Stimulated activated CD8-positive, alpha-beta memory T cell treated with anti-CD3 and anti-CD28 coated beads, Interleukin-2, amount 100 ng/mL, for 48 hours (primary cell): ENCODE measurements at places on chromosomes 5 and 9.

GRCh38 chr5:150111122-150111521 is 24.8 kb upstream of the CSF1R start:
- DNase-seq: no peak

DNA sequence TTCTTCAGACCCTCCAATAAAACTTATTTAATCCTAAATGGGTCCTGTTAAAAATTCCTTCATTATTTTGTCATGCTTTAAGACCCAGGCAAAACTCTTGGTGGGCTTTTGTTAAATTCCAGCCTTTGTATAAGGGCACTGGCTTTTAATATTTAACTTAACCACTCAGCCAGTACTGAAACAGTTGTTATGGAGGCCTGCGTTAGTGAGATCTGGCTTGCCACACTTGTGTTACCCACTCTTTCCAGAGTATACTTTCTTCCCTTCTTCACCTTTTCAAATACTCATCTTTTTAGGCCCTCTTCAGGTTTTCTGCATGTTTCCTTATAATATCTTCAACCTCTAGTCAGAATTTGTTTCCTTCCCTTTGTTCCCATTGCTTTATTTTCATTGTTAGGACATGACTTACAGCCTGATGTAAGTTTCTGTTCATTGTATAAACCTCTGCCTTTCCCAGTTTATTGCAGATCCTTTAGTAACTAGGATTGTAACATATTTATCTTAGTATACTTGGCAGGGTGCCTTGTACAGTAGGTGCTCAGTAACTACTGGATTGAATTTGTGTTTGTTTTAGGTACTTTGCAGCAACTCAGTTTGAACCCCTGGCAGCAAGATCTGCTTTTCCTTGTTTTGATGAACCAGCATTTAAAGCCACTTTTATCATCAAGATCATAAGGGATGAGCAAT is 48.8 kb downstream of the LNPEP start:
- DNase-seq: no peak

- no peak for DNase-seq
These were observed 161.5 kb upstream of the PHYKPL start for GRCh38 chr5:178394074-178394473.

DNA sequence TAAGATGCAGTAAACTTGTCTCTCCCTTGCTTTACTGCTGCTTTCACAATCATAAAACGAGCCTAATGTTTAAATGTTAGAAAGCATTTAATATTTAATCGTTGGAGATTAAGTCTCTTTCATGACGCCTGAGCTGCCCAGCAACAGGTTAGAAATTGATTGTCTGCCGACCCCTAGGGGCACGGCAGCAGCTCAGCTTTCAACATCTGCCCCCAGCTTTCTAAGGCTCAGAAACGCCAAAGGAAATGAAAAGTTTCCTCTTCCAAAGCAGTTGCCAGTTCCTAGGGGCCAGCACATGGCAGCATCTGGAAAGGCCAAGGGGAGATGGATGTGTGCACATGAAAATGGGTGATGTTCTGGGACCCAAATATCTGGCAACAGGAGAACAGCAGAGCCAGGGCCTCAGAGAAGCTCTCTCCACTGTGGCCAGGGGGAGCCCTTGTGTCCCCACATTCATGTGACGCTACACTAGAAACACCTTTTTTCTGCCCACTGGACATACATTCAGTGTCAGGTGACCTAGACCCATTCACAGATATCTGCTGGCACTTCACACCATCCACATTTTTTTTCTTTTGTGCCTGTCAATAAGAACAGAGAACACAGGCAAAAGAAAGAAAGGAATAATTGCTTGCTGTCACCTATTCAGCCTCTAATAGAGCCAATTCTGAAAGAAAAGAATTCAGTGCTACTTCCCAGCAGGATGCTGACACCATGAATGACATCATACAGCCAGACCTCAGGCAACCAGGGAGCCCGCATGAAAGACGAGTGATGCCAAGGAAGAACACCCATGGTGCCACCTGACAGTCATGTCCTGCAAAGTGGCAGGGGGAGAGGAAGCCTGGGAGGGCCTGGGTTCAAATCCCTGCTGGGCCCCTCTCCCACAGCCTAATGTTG is 205.0 kb upstream of the TAS2R1 start:
- DNase-seq: no peak

DNA sequence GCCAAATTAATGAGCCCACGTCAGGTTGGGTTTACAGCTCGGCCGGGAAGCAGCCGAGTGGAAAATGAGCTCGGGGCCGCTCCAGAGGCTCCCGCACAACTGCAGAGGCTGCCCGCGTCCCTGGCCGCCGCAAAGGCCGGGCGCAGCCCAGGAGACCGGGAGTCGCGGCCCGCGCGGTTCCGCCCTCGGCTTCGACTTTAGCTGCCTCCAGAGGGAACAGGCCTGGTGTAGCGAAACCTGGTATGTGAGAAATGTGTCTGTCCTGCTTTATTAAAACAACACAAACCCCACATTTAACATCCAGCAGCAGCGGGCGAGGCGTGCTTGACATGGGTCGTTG is 66.2 kb downstream of the FOXD1 start:
- no peak for DNase-seq

DNA sequence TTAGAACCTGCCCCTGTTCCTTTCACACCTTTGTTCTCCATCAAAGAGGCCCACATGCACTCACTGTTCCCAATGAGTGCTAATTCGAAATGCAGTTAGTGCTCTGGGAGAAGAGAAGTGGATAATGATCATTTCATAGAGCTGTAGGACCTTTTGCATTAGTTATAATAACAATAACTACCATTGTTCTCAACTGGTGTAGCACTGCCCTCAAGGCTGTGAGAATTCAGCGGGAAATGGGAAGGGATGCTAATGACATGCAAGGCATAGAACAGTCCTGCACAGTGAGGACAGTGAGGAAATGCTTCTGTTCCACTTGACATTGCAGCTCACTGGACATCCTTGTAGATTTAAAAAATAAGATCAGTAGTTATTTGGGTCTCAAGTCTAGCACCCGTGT is 187.4 kb downstream of the FBXL7 start:
- DNase-seq: no peak

GRCh38 chr9:215631-216155 is 1.0 kb downstream of the DOCK8 start:
- no peak for DNase-seq

DNA sequence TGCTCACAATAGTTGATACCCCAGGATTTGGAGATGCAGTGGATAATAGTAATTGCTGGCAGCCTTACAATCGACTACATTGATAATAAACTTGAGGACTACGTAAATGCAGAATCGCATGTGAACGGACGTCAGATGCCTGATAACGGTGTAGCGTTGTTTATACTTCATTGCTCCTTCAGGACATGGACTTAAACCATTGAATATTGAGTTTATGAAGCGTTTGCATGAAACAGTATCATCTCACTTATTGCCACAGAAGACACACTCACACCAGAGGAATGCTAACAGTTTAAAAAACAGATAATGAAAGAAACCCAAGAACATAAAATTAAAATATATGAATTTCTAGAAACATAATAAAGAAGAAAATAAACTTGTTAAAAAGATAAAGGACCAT is 101.6 kb downstream of the GABBR2 start:
- DNase-seq: no peak

- no peak for DNase-seq
These were observed 18.1 kb downstream of the ZBTB5 start for GRCh38 chr9:37447111-37447510.

- DNase-seq: no peak
These were observed 205.1 kb downstream of the ADAMTSL1 start for GRCh38 chr9:18678821-18679590.

DNA sequence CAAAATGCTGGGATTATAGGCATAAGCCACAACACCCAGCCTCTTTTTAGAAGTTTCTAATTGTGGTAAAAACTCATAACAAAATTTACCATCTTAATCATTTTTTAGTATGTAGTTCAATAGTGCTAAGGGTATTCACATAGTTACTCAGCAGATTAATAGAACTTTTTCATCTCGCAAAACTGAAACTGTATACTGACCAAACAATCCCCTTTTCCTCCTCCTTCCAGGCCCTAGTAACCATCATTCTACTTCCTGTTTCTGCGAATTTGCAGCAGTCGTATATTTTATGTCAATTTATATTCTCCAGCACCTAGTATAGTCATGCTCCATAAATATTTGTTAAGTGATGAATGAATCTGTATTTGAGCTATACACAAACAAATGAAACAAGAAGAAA is 86.3 kb upstream of the ERBIN start:
- no peak for DNase-seq

DNA sequence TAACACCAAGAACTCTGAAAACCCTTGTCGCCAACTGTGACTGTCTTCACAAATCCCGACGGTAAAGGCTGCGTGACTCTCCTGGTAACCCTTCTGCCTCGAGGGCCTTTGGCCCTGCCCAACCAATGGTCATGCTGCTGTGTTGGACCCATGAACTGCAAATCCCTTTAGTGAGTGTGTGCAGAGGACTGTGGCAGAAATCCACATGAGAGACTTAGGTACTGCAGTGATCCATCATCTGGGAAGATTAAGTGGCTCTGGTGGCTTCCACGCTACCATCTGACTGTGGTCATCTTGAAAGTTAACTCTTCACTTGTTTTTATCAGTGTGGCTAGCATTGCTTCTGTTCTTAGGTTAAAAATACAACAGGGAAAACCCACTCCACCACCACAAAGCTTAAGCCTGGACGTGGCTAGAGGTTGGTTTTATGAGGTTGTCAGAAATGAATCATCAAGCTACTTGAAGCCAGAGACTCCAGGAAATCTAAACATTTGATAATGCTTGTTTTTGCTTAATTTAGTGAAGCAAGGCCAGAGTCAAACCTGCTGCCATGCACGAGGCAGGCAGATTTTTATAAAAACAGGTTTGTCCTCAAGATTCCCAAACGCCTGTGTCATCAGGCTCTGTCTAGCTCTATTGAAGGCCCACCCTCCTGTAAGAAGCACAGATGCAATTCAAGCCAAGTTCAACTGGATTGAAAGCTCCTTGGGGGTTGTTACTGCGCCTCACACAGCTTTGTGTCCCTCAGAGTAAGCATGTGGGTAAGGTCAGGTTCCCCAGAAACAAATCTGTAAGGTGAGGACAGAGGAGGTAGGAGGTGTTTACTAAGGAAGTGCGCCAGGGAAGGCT is 52.7 kb upstream of the ERCC6L2 start:
- DNase-seq: peak; percentile 11

DNA sequence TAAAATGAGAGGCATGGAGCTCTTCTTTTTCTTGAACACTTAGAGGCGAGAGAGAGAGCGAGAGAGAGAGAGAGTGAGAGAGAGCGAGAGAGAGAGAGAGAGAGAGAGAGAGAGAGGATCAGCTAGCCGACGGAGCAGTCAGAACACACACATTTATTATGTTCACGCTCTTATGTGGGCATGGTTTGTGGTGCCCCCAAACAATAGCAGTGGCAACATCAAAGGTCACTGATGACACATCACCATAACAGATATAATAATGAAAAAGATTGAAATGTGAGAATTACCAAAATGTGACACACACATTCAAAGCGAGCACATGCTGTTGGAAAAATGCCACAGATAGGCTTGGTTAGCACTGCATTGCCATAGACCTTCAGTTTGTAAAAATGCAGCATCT is 116.1 kb downstream of the KDM4C start:
- DNase-seq: no peak

DNA sequence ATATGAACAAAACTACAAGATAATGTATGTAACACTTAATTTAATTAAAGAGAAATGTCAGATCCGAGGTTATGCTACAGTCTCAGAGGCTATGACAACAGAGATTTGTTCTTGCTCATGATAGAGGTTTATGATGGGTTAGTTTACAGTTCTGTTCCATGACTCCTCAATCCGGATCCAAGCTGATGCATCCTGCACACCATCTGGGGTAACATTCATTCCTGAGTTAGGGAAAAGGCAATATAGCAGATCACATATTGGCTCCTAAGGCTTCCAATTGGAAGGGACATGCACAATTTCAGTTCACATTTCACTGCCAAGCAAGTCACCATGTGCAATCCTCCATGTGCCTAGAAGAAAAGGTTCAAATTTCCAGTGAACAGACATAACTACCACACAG is 40.4 kb downstream of the ABLIM3 start:
- DNase-seq: no peak

DNA sequence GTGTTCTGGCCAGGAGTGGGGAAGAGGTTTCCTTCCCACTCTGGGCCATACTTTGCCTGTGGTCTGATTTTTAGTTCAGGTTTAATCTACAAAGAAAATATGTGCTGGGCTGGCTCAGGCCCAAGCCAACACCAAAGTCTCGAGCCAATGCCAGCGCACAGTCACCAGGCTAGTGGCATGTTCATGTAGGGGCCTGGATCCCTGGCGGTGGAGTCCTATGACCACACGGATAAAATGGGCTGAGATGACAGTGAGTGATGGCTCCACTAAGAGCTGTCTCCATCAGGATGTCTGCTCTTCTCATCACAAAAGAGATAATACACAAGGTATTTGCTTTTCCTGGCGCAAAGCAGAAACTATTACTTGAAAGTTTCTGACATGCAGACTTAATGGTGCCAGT is 92.9 kb upstream of the PTPN3 start:
- DNase-seq: no peak

DNA sequence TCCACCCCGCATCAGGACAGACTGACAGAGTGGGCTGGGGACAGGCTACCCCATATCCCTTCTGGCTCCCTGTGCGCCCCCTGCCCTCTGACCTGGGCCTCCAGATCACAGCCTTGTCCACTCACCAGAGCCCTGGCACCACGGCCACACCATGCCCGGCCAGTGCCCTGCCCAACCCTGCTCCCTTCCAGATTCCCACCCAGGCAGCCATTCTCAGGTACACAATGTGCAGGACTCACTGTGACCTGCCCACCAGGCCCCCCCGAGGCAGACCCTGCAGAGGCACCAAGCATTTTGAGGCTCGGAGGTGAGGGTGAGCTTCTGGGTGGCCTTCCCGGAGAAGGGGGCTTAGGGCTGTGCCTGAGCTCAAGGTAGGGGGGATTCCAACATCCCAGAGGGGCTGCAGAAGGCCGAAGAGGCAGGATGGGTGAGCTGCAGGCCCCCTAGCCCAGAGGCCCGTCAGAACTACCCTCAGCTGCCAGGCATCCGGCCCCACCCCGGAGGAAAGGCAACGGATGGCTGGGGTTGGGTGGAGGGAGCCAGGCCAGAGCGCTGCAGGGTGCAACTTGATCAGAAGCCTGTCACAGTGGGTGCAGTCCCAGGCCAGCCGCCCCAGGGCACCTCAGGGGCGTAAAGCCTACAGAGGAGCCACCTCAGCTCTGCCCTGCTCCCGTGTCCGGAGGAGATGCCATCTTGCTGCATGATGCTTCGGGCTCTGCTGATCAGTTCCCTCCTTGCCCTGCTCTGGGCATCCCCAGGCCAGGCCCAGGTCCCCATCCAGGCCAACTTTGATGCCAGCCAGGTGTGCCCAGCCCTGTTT is at the start of gene LCNL1:
Gene LCNL1 (plus strand): TSS at position 762 of the 820 bp plus-strand sequence. CDS start 594 bp downstream, outside the sequence.
- no peak for DNase-seq

- no peak for DNase-seq
These were observed 13.9 kb upstream of the UBLCP1 start for GRCh38 chr5:159249158-159249557.

GRCh38 chr9:2461892-2462291 is 159.7 kb upstream of the VLDLR start:
- no peak for DNase-seq

- DNase-seq: no peak
These were observed 57.3 kb downstream of the CYFIP2 start for GRCh38 chr5:157323107-157323706.

GRCh38 chr5:174837919-174838902 is 113.8 kb downstream of the MSX2 start:
- no peak for DNase-seq
